Activated naive CD8-positive, alpha-beta T cell treated with anti-CD3 and anti-CD28 coated beads, Interleukin-2, amount 10 ng/mL, durations not matched to agents 7 days and 5 days (primary cell): ENCODE measurements at places on chromosomes 12 and 14. TPM values are rescaled to one million over a fixed set of nuclear protein-coding genes. Genes with fewer than 3 reads are reported as not detected.

The CCDC38 gene
- total RNA-seq: not detected

The FOXN4 gene
- total RNA-seq: not detected

The PGF gene
- 0.28 TPM for total RNA-seq

The NPFF gene
- not detected for total RNA-seq

The KRT74 gene
- not detected for total RNA-seq

- no peak for DNase-seq
- H3K36me3 ChIP-seq: no peaks in the 10 kb centered on the region
- H3K4me1 ChIP-seq: no peaks in the 10 kb centered on the region
- no peak overlapping the region for H3K27ac ChIP-seq
- no peaks in the 10 kb centered on the region for H3K27me3 ChIP-seq
Observed at GRCh38 chr12:87981495-87981894, 47.7 kb downstream of the C12orf50 start.

- no peak overlapping the region for H3K27ac ChIP-seq
- H3K27me3 ChIP-seq: no peaks in the 10 kb centered on the region
- H3K4me1 ChIP-seq: no peaks in the 10 kb centered on the region
- peaks cover 5% of the 10 kb centered on the region for H3K36me3 ChIP-seq
- no peak for DNase-seq
- H3K4me3 ChIP-seq: no peak overlapping the region
Observed at GRCh38 chr12:39772821-39773259, 153.2 kb upstream of the ABCD2 start.

DNA sequence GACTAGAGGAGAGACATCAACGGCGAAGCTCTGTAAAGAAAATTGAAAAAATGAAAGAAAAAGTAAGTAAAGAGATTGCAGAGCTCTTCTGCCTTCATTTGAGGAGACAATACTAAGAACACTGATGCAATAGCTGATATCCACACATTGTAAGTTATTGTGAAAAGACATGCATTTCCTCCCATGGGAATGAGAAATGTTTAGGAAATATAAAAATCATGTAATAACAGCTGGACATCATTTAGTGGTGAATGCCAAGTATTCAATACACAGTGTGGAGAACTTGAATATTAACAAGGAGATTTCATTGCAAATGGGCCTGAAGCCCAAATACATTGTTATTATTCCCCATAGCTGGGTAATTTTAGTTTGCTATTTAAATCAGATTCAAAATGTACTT lies 179.2 kb downstream of the KICS2 start:
- no peak overlapping the region for H3K27ac ChIP-seq
- H3K27me3 ChIP-seq: peaks cover 5% of the 10 kb centered on the region
- H3K4me3 ChIP-seq: no peak overlapping the region
- H3K4me1 ChIP-seq: no peaks in the 10 kb centered on the region
- H3K36me3 ChIP-seq: no peaks in the 10 kb centered on the region

GRCh38 chr12:121943926-121944325 lies 25.5 kb downstream of the CFAP251 start:
- DNase-seq: no peak
- no peak overlapping the region for H3K27ac ChIP-seq
- H3K4me3 ChIP-seq: no peak overlapping the region
- peaks cover 5% of the 10 kb centered on the region for H3K4me1 ChIP-seq
- peaks cover 2% of the 10 kb centered on the region for H3K36me3 ChIP-seq
- H3K27me3 ChIP-seq: no peaks in the 10 kb centered on the region

DNA sequence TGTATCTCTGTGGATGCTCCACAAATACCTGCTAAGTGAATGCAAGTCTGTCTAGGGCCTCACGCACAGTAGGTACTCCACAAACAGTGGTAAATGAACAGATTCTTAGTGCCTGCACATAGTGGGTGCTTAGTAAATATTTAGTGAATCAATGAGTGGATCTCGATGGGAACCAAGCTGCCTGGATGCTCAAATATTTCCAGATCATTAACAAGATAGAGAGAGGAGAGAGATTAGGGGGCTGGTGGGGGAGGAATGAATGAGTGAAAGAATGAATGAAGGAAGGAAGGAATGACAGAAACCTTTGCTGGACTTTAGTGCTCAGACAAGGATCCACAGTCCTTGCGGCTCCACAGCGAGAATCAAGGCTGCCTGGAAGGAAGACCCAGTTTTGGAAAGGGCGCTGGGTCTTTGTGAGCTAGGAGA lies 118.2 kb downstream of the SCARB1 start:
- peaks cover 11% of the 10 kb centered on the region for H3K4me1 ChIP-seq
- H3K27me3 ChIP-seq: peaks cover 27% of the 10 kb centered on the region
- H3K27ac ChIP-seq: no peak overlapping the region
- H3K4me3 ChIP-seq: no peak overlapping the region
- no peaks in the 10 kb centered on the region for H3K36me3 ChIP-seq

DNA sequence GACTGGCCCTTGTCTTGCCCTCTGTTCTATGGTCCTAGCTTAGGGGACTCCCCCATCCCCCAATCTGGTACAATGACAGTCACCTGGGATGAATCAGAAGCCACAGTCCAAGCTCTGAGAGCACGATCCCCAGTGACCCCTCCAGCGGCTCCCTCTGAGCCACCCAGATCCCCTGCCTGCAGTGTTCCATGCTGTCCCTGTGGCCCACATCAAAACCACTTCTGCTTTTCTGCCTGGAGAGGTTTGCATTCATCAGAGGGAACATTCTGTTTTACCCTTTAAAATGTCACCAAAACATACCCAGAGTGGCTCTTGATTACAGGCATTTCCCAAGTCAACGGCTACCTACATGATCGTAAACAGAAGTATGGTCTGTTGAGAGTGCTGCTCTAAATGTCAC lies 47.5 kb downstream of the NOS1 start:
- no peak overlapping the region for H3K27ac ChIP-seq
- no peak overlapping the region for H3K4me3 ChIP-seq
- no peaks in the 10 kb centered on the region for H3K36me3 ChIP-seq
- no peaks in the 10 kb centered on the region for H3K4me1 ChIP-seq

DNA sequence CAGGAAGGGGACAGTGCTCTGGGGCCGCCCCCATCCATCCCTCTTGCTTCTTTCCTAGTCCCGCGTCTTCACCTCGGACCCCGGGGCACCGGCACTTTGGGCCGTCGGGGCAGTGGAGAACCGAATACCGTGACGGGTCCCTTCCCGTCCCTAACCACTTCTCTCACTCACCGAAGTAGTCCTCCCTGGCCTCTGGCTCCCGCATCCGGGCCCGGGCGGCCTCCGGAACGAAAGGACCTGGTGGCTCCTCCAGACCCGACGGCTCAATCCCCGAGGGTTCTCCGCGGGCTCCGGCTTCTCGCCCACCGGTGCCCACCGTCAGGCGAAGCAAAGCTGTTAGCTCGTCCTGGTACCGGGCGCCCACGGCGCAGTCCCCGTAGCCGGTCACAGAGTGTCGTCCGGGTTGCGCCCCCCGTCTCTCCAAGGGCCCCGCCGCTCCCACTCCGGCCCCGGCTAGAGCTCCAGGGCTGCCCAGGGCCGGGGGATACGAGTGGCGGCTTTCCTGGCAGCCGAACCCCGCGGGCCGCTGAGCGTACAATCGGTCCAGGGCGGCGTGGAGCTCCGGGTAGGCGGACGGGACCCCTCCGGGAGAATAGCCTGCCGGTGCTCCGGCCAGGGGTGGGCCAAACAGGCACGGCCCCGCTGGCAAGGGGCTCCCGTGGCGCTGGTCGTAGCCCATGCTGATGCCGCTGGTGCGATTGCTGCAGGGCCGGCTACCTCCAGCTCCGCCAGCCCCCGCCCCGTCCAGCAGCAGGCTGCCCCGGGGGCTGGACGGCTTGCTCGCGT lies 1.1 kb downstream of the AJUBA start:
- peaks cover 22% of the 10 kb centered on the region for H3K27me3 ChIP-seq
- H3K4me1 ChIP-seq: peaks cover 7% of the 10 kb centered on the region
- no peak overlapping the region for H3K27ac ChIP-seq
- peak; percentile 53 for DNase-seq
- no peaks in the 10 kb centered on the region for H3K36me3 ChIP-seq
- H3K4me3 ChIP-seq: peak overlapping the region; percentile 53

GRCh38 chr12:57515934-57516541 lies 4.3 kb downstream of the DDIT3 start:
- no peak overlapping the region for H3K27ac ChIP-seq
- H3K27me3 ChIP-seq: no peaks in the 10 kb centered on the region
- DNase-seq: no peak
- peaks cover 31% of the 10 kb centered on the region for H3K4me1 ChIP-seq
- no peak overlapping the region for H3K4me3 ChIP-seq

DNA sequence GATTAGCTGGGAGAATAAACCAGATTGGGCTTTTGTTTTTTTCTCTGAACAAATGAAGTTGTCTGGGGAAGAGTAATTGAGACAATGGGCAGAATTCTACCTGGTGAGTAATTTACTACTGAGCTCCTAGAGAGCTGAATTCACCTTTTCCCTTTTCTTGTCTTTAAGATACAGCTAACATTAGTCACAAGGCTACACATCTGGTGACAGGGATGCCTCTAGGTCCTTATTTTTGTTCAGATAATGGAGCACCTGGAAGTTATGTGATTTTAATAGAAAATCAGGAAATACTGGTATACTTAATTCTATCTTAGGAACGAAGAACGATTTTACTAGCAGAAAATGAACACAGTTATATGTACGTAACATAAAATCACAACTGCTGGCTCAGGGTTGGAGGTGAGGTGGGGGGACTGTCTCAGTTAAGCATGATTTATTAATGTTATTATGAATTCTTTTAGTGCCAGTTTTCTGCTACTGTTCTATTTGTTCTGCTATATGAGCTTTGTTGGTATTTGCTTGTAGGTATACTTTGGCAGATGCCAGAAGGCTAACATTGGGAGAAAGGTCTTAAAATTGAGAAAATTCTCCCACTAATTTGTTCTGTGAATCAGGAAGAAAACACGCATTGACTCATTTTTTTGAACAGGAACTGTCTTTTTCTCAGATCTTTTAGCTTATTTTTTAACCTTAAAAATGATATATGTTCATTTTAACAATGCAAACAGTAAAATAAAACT lies 482.7 kb upstream of the RGS6 start:
- no peak overlapping the region for H3K4me3 ChIP-seq
- no peak overlapping the region for H3K27ac ChIP-seq
- no peak for DNase-seq
- peaks cover 3% of the 10 kb centered on the region for H3K36me3 ChIP-seq

DNA sequence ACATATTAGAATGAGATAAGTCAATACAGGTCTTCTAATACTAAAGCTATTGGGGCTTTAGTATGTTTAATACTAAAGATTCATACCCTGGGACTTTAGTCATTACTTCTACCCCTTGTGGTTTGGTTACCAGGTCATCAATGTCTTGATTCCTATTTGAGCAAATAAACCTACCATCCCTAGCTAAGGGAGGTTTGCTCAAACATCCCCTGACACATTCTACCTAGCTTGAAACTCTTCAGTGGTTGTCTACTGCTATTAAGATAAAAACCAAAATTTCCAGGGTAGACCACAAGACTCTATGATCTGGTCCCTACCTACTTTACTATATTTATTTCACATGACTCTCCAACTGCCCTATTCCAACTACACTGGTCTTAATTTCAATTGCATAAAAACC lies 7.3 kb upstream of the C2CD5 start:
- H3K27ac ChIP-seq: no peak overlapping the region
- peaks cover 10% of the 10 kb centered on the region for H3K27me3 ChIP-seq
- peaks cover 2% of the 10 kb centered on the region for H3K36me3 ChIP-seq
- DNase-seq: no peak

DNA sequence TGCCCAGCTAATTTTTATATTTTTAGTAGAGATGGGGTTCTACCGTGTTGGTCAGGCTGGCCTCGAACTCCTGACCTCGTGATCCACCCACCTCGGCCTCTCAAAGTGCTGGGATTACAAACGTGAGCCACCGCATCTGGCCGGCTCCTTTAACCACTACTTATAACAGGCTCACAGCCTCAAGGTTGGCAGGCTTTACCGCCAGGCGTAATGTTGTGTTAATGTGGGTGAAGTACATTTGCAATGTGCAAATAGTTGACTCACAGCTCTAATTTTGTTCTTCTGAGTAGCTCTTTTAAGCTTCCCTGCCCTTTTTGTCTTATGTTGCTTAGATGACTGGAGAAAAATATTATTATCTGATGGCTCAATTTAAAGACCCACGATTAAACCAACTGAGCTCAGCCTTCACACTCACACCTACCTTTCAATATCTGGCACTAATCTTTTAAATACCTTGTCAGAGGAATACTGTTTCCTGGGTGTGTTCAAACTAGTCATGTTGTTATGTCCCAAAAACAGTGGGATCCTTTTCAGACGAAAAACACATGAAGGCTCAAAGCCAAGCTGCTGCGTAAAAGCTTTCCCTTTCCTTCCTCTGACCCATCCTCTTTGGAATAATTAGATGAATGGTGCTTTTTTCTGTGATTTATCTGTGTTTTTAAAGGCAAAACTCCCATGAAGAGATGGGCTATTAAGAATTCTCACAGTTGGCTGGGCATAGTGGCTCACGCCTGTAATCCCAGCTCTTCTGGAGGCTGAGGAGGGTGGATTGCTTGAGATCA lies 57.2 kb upstream of the USP44 start:
- H3K27me3 ChIP-seq: no peaks in the 10 kb centered on the region
- no peak for DNase-seq
- no peaks in the 10 kb centered on the region for H3K4me1 ChIP-seq
- no peaks in the 10 kb centered on the region for H3K36me3 ChIP-seq

- no peaks in the 10 kb centered on the region for H3K36me3 ChIP-seq
- no peak overlapping the region for H3K27ac ChIP-seq
- no peaks in the 10 kb centered on the region for H3K4me1 ChIP-seq
- no peak for DNase-seq
- peaks cover 6% of the 10 kb centered on the region for H3K27me3 ChIP-seq
- no peak overlapping the region for H3K4me3 ChIP-seq
Observed at GRCh38 chr14:94875256-94875655, 105.3 kb upstream of the GSC start.

- no peak for DNase-seq
- no peak overlapping the region for H3K27ac ChIP-seq
- H3K4me1 ChIP-seq: no peaks in the 10 kb centered on the region
Observed at GRCh38 chr12:82886671-82887340, 200.1 kb downstream of the TMTC2 start.

- no peaks in the 10 kb centered on the region for H3K36me3 ChIP-seq
- H3K27ac ChIP-seq: no peak overlapping the region
- no peaks in the 10 kb centered on the region for H3K27me3 ChIP-seq
- H3K4me3 ChIP-seq: no peak overlapping the region
- H3K4me1 ChIP-seq: no peaks in the 10 kb centered on the region
Observed at GRCh38 chr12:44379831-44380230, 496.3 kb downstream of the NELL2 start.

DNA sequence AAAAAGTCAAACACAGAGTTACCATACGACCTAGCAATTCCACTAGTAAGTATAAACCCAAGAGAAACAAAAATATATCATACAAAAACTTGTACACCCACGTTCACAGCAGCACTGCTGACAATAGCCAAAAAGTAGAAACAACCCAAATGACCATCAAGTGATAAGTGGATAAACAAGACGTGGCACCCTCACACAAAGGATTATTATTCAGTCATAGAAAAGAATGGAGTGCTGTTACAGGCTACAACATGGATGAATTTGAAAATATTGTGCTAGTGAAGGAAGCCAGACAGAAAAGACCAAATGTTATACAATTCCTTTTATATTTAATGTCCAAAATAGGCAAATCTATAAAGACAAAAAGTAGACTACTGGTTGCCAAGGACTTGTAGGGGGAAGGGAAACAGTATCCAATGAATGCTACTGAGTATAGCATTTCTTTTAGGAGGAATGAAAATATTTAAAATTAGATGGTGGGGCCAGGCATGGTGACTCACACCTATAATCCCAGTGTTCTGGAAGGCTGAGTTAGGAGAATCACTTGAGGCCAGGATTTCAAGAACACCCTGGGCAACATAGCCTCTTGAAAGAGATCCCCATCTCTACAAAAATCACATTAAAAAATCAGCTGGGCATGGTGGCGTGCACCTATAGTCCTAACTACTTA lies 41.9 kb downstream of the SPTLC2 start:
- no peaks in the 10 kb centered on the region for H3K27me3 ChIP-seq
- H3K4me1 ChIP-seq: peaks cover 15% of the 10 kb centered on the region
- DNase-seq: no peak
- no peak overlapping the region for H3K27ac ChIP-seq
